AG04450 (cell line): ENCODE measurements at places on chromosomes 16 and 17. TPM values are rescaled to one million over a fixed set of nuclear protein-coding genes. Genes with fewer than 3 reads are reported as not detected.

DNA sequence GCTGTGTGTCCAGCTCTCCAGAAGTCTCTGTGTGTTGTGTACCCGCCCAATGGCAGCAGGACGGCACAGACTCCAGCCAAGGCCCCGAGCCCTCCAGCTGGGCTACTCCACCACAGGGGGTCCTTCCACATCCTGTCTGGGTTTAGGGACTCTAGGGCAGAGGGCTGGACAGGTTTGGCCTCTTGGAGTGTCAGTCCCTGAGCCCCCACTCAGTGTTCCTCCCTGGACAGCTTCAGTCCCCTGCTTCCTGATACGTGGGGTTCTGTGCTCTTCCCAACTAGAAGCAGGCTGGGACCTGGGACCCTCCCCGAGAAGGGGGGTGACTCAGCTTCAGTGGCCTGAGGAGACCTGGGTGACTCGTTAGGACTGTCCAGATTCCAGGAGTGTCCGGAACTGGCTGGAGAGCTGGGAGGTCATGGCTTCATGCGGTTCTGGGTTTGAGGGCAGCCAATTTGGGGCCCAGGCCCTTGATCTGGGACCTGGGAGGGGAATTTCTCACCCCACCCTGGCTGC, 4.2 kb downstream of the CDK3 start:
- DNase-seq, result no peak

- DNase-seq, result no peak
Observed at GRCh38 chr16:3171181-3171854, 16.7 kb upstream of the OR1F1 start.

DNA sequence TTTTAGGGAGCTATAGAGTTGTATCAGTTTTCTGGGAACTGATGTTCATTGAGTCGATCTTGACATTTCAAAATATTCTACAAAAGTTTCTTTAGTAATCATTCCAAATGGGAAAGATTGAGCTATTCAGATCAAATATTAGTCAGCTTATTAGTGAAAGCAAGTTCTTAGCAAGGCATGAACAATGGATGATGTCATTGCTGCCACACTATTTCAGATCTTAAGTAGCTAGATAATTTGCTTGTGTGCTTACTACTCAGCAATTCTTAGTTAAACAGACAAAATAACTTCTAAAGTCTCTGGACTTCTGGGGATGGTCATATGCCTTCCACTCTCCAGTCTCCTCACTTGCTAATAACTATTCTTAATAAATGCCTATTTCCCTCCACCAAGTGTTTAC, 69.0 kb upstream of the CDH8 start:
- DNase-seq, result no peak

The ZNF624 gene
- polyA plus RNA-seq, result 1.7 and 2.2 TPM in 2 replicates

The POLR2A gene
- polyA plus RNA-seq, result 18.4 and 35.0 TPM in 2 replicates

The WFDC1 gene
- 19.9 and 21.0 TPM in 2 replicates for polyA plus RNA-seq

GRCh38 chr17:65531256-65532100, 30.0 kb downstream of the AXIN2 start:
- peak; percentile 79 for DNase-seq

DNA sequence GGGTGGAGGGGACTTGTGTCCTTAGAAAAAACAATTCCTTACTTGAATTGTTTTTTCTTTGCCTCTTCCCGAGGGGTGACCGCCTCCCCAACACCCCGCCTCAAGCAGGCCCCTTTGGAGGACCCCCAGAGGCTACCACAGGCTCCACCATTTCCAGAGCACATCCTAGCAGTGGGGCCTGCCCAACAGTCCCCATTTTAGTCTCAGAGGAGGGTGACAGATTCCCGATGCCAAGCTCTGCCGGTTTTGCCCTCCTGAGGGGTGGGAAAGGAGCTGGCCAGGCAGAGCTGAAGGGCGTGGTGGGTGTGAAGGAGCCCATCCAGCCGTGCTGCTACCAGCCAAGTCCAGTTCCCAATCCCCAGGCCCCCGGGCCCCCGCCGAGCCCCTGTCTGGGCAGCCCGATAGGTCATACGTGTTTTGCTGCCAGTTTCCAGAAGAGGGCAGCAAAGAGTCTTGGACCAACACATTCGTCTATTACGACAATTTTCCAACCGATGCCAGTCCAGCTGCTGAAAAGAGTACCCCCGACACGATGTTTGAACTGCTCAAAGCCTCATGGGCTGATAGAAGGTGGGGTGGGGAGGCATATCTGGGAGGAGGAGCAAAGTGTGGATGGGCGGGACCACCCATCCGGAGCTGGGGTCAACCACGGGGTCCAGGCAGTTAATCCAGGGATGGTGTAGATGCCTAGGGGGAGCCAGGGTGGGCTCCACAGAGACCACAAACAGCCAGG, 18.8 kb upstream of the GAA start:
- peak; percentile 51 for DNase-seq

GRCh38 chr16:27539120-27539519, 10.6 kb downstream of the GTF3C1 start:
- no peak for DNase-seq

The CCDC78 gene
- polyA plus RNA-seq, result 1.1 and 1.5 TPM in 2 replicates

- no peak for DNase-seq
Observed at GRCh38 chr16:78879011-78879410, 721.5 kb downstream of the MAF start.

GRCh38 chr17:50468304-50469207, at the start of gene CHAD:
TSS of gene CHAD (minus strand) at chr17:50468880. CDS start at chr17:50468813, 67 bp downstream.
- DNase-seq, result no peak

The TP53TG3 gene
- not detected in 2 replicates for polyA plus RNA-seq

The ANKS4B gene
- polyA plus RNA-seq, result 0.01 TPM in 1 of 2 replicates, not detected in the other

The MAPT gene
- 0.21 and 0.27 TPM in 2 replicates for polyA plus RNA-seq

- DNase-seq, result no peak
Observed at GRCh38 chr17:55177159-55177854, 87.5 kb upstream of the HLF start.

The PSMC3IP gene
- polyA plus RNA-seq, result 3.0 and 5.1 TPM in 2 replicates

The SLC38A10 gene
- polyA plus RNA-seq, result 29.3 and 40.8 TPM in 2 replicates

The DNAJC7 gene
- polyA plus RNA-seq, result 62.0 and 66.4 TPM in 2 replicates

DNA sequence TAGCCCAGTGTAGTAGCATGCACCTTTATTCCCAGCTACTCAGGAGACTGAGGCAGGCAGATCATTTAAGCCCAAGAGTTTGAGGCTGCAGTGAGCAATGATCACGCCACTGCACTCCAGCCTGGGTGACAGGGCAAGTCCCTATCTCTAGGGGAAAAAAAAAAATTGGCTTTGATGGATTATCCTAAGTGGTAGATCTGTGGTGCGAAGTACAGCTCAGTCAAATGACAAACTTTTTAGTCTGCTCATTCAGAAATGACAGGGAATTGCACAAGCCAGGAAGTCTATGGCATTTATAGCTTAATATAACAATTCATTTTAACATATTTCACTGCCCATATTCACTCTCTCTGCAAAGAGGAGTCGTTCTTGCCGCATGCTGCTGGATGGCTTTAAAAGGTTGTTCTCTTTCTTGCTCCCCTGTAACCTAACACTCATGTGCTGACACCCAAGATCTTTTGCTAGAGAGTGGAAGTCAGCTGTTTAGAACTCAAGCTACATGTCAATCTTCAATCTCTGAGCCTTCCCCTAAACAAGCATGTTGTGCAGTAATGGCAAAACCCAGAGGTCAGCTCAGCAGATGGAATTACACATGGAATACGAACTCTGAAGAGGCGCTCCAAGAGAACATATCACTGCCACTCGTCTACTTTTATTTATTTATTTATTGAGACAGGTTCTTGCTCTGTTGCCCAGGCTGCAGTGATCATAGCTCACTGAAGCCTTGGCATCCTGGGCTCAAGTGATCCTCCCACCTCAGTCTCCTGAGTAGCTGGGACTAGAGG, 32.8 kb downstream of the RNF157 start:
- DNase-seq, result no peak

DNA sequence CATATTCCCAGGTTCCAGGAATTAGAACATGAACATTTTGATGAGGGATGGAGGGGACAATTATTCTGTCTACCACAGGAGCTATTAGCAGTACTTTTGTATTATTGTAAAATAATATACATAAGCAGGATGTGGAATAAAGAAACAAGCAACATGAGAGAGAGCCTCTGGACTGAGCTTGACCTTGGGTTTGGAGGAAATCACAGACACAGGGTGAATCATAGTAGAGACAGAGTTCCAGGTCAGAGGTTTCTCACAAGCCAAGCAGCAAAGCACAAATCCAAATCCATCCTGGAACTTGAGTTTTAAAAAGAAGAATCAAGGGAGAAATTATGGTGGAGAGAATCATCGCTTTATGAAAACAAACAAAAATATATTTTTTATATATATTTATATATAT, 5.1 kb downstream of the KRT31 start:
- no peak for DNase-seq

The EPN3 gene
- not detected in 2 replicates for polyA plus RNA-seq

GRCh38 chr16:64419832-64420231, 702.0 kb downstream of the CDH11 start:
- DNase-seq, result no peak

DNA sequence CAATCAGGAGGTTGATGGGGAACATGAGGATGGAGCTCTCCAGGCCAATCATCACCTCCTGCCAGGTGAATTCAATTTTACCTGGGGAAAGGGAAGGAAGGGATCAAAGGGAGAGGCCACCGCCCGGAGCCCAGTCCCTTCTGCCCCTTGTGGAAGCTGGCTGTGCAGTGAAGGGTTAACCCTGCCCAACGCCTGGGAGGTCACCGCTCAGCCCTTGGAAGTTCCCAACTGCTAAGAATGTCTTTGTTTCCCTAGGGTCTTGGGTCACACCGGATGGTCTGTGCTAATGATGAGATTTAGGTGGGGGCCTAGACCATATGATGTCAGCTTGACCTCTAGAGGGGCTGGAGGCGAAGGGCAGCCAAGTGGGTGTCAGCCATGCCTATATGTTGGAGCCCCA, 52.1 kb upstream of the GCSH start:
- DNase-seq, result no peak

DNA sequence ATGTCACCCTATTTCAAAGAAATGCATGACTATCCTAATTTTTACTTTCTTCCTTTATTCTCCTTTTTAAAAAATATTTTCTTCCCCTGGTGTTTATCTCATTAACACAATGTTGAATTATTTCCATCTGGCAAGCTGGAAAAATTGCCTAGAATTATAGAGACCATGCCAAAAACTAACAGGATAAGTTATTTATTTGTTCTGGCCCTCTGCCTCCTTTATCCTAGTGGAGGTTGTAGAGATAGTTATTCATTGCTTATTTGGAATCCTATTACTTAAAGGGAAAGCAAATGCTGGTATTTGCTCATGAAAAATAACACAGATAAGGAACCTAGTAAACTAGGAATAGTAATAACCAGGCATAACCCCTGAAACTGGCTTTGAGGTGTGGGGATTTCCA, 684.9 kb upstream of the KIF2B start:
- DNase-seq, result no peak

The TBX2 gene
- 18.3 and 22.0 TPM in 2 replicates for polyA plus RNA-seq

DNA sequence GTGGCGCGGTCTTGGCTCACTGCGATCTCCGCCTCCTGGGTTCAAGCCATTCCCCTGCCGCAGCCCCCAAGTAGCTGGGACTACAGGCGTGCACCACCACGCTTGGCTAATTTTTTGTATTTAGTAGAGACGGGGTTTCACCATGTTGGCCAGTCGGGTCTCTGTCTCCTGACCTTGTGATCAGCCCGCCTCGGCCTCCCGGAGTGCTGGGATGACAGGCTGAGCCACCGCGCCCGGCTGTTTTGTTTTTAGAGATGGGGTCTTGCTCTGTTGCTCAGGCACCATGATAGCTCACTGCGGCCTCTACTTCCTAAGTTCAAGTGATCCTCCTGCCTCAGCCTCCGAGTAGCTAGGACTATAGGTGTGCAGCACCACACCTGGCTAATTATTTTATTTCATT, 27.2 kb downstream of the ZNF750 start:
- DNase-seq, result no peak

- DNase-seq, result no peak
Observed at GRCh38 chr16:59090541-59090940, 356.4 kb upstream of the GOT2 start.

GRCh38 chr17:57914273-57915142, 40.7 kb downstream of the CUEDC1 start:
- DNase-seq, result no peak

DNA sequence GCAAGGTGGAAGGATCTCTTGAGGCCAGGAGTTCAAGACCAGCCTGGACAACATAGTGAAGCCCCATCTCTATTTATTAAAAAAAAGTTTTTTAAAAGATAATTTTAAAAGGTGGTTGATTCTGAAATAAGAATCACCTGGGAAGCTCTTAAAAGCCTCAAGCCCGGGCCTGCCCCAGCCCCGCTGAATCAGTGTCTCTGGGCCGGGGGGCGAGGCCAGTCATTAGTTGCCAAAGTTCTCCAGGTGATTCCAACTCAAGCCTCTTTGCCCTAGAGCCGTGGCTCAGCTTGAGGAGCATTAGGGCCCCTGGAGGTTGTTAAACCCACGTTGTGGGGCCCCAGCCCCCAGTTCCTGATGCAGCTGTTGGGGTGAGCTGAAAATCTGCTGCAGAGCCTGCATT, 24.6 kb downstream of the JPH3 start:
- DNase-seq, result no peak

The ACSM2A gene
- polyA plus RNA-seq, result not detected in 2 replicates

The LGALS9 gene
- polyA plus RNA-seq, result 3.0 and 3.5 TPM in 2 replicates

GRCh38 chr16:27847030-27847550, 216.4 kb downstream of the GSG1L start:
- DNase-seq, result no peak

DNA sequence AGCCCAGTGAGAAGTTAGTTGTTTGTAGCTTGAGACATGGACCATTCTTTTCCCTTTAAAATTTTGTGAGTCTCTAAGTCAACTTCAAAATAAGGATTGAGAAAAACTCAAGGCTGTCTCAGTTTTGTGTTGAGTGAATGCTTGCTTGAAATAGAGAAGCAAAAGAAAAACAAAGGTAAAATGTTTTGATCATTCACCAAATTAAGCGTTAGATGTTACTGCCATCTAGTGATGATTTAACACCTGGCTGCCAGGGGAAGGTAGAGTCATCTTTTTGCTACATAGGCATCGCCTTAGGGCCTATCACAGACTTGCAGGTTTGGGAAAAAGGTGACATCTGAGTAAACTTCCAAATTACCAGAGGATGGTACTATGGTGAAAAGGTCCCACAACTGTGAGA, 74.4 kb downstream of the PCTP start:
- DNase-seq, result no peak

DNA sequence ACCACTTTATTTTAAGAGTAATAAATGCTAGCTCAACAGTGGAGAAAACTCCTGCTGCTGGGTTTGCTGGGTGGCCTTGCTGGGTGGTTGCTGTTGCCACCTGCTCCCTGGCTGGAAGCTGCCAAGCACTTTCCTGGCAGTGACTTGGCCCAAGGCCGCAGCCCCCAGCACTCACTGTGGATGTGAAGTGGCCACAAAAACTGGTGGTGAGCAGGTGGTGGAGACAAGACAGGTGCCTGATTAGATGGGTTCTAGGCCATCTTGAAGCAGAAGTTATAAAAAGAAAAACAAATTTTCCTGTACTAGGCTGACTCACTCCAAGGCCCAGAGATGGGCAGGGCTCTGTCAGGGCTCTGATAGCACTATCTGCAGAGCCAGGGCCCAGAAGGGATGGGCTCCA, 224.7 kb upstream of the NLRP1 start:
- no peak for DNase-seq

DNA sequence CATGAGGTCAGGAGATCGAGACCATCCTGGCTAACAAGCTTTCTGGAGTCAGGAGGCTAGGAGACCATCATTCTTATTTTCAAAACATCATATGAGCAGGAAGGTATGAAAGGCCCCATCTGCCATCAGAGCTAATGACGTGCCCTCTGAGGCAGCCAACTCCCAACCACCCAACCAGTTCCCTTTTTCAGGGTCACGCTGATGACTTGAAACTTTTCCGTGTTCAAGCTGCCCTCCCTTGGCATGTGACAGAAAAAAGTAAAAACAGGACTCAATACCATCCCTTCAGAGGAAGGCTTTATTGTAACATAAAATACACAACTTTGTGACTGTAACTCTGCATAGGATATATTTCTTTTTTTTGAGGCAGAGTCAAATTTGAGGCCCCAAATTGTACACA, 4.6 kb upstream of the GHDC start:
- DNase-seq, result no peak
